ENCODE measurements at places on chromosomes 12 and 14.

DNA sequence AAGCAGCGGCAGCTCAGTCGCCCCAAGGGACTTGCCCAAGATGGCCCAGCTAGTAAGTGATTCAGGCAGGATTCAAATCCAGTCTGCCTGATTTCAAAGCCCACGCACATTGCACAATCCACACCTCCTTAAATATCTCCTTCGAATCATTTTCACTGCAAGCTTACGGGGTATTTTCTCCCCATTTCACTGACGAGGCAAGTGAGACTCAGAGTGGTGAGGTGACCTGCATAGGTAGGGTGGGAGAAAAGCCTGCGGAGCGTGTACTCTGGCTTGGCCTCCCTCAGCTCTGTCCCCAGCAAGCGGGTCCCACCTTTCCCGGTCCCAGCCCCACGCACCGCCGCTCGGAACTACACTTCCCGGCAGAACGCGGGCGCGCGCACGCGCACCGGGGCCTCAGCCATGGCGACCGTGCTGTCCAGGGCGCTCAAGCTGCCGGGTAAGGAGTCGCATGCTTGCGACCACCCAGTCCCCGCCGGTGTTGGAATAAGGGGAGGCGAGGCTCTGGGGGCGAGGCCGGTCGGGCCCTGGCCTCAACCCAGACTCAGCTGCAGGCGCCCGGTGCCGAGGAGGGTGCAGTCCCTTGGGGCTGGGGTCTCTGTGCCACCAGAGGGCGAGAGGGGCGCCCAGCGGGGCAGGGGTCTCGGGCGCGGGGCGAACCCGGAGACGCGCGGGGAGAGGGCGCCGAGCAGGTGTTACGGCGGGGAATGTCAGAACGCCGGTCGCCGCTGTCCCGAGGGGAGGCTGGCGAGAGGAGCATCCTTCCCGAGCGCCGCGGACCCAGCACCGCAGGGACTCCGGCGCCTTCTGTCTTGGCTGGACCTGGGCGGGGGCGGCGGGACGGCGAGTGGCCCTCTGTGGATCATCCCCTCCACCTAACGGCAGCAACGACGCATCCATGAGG is at the start of gene FAM234B:
Gene FAM234B, plus strand, starts transcription at position 380 of the 904 bp plus-strand sequence. Its CDS starts 23 bp downstream, at position 403.
- peak; percentile 18 for DNase-seq

DNA sequence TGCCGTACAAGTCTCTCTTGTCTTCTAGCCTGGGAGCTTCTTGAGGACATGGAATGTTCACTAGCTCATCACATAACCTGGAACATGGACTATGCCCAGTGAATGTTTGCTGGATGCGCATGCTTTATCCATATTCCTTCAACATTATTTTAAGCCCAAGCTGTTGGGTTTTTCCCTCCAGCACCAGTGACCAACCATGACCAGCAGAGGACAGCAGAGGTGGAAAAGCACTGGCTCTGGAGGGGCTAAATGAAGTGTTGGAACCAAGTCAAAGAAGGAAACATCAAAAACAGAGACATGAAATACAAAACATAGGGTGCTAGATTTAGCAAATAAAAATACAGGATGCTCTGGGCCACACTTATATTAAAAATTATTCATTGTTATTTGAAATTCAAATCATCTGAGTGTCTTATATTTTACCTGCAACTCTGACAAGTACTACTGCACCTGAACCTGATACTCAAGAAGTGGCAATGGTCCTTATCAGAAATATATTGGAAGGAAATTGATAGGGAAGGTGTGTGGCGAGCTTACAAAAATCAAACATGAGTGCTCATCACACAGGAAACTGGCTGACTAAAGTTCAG is 23.1 kb upstream of the HELB start:
- no peak for DNase-seq

DNA sequence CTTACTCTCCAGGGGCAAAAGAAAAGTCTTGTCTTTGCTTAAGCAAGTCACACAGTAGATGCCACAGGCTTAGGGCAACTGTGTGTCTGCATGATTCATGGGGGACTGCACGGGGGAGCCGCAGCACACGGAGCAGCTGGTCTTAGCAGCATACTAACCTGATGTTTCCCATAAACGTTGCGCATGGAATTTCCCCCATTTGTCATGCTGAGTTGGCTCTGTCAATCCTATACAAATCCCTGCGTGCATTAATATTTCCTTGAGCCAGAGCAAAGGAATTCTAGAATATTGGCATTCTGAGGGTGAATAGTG is 71.2 kb downstream of the SAMD4A start:
- DNase-seq, result no peak

DNA sequence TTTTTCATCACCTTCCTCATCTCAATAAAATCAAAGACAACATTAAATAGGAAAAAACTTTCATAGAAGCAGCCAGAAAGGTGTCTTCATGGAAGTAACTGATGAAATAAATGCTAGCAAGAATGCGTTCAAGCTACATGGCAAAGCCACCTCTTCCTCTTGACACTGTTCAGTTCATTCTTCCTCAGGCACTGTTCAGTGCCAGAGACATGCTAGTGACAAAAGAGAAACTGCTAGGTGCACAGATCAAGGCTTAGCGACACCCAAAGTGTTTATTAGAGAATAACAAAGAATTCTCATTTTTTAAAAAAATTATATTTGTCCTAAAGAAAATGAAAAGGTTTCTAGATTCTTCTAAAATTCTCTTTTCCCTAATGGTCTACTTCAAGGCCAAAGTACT is 7.2 kb downstream of the SLC11A2 start:
- DNase-seq, result no peak

- DNase-seq, result no peak
Measured at GRCh38 chr12:4302881-4303280, 18.1 kb upstream of the TIGAR start.

DNA sequence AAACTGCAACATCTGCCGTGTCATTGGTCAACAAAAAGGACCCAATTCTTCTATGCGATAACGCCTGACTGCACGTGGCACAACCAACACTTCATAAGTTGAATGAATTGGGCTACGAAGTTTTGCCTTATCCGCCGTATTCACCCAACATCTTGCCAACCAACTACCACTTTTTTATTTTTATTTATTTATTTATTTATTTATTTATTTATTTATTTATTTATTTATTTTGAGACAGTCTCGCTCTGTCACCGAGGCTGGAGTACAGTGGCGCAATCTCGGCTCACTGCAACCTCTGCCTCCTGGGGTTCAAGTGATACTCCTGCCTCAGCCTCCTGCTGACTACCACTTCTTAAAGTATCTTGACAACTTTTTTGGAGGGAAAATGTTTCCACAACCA is 127.4 kb downstream of the RASSF9 start:
- DNase-seq, result no peak

- DNase-seq, result no peak
Measured at GRCh38 chr14:23296012-23296777, 6.5 kb downstream of the PPP1R3E start.
